ENCODE measurements at places on chromosomes 6 and 20. TPM values are rescaled to one million over a fixed set of nuclear protein-coding genes. Genes with fewer than 3 reads are reported as not detected.

Gene RAB5IF
- total RNA-seq, result 62.0 TPM

Gene RBPJL
- total RNA-seq, result not detected

Gene KLHDC3
- total RNA-seq, result 46.9 TPM

Gene UBE2C
- total RNA-seq, result 2.1 TPM

Gene SLC18B1
- 4.1 TPM for total RNA-seq

Gene CTAGE9
- not detected for total RNA-seq

Gene SEMG1
- not detected for total RNA-seq

Gene GNAS-AS1
- 0.89 TPM for total RNA-seq

Gene RGS17
- total RNA-seq, result 11.3 TPM

Gene MICB
- 6.5 TPM for total RNA-seq

Data from smooth muscle cell of the umbilical artery (primary cell).